ENCODE measurements at places on chromosomes 12 and 14. TPM values are rescaled to one million over a fixed set of nuclear protein-coding genes. Genes with fewer than 3 reads are reported as not detected.

TAS2R7 gene
- total RNA-seq = not detected

YEATS4 gene
- total RNA-seq = 20.8 TPM

PTPRR gene
- 9.0 TPM for total RNA-seq

DLK1 gene
- not detected for total RNA-seq

NOVA1 gene
- not detected for total RNA-seq

SYNDIG1L gene
- not detected for total RNA-seq

LMNTD1 gene
- total RNA-seq = not detected

CCDC198 gene
- total RNA-seq = not detected

STON2 gene
- total RNA-seq = 0.49 TPM

RERG gene
- total RNA-seq = not detected

OR11H12 gene
- total RNA-seq = not detected

IL22 gene
- total RNA-seq = not detected

TMCC3 gene
- total RNA-seq = 2.1 TPM

OSGEP gene
- total RNA-seq = 19.9 TPM

HHIPL1 gene
- total RNA-seq = 0.24 TPM

KRT6C gene
- total RNA-seq = not detected

ADAM20 gene
- 0.12 TPM for total RNA-seq

ZC2HC1C gene
- total RNA-seq = 1.8 TPM

MLXIP gene
- total RNA-seq = 3.8 TPM

ART4 gene
- total RNA-seq = not detected

PSME1 gene
- 310 TPM for total RNA-seq

LRRC10 gene
- not detected for total RNA-seq

PPP4R3A gene
- total RNA-seq = 21.3 TPM

VPS37B gene
- total RNA-seq = 35.8 TPM

KRT75 gene
- total RNA-seq = not detected

SNX6 gene
- 138 TPM for total RNA-seq

PAH gene
- total RNA-seq = not detected

KRT71 gene
- total RNA-seq = not detected

RPS6KL1 gene
- total RNA-seq = 3.6 TPM

NR1H4 gene
- total RNA-seq = not detected

GPR162 gene
- 1.8 TPM for total RNA-seq

DYRK2 gene
- total RNA-seq = 24.1 TPM

INSM2 gene
- not detected for total RNA-seq

GPX2 gene
- not detected for total RNA-seq

GOLGA5 gene
- total RNA-seq = 37.2 TPM

CD27 gene
- not detected for total RNA-seq

WSB2 gene
- 67.8 TPM for total RNA-seq

PRR4 gene
- 1.3 TPM for total RNA-seq

HOXC4 gene
- total RNA-seq = 2.5 TPM

SRGAP1 gene
- total RNA-seq = 2.3 TPM

CPM gene
- 0.36 TPM for total RNA-seq

AHNAK2 gene
- total RNA-seq = 3.7 TPM

RIPK3 gene
- 1.3 TPM for total RNA-seq

TMEM52B gene
- not detected for total RNA-seq

NINJ2 gene
- 4.1 TPM for total RNA-seq

KIAA0586 gene
- 37.8 TPM for total RNA-seq

FOXG1 gene
- not detected for total RNA-seq

SUPT16H gene
- 68.8 TPM for total RNA-seq

PAPLN gene
- total RNA-seq = 1.6 TPM

TMEM253 gene
- not detected for total RNA-seq

POTEM gene
- total RNA-seq = 0.68 TPM

KRT80 gene
- 2.1 TPM for total RNA-seq

FITM1 gene
- not detected for total RNA-seq

RGS6 gene
- not detected for total RNA-seq

C1S gene
- total RNA-seq = 15.3 TPM

CIDEB gene
- not detected for total RNA-seq

KRT5 gene
- total RNA-seq = not detected

HNRNPC gene
- total RNA-seq = 559 TPM

P2RX2 gene
- not detected for total RNA-seq

AQP6 gene
- not detected for total RNA-seq

All from RPMI7951 (cell line).